Astrocyte of the cerebellum (primary cell): ENCODE measurements at places on chromosomes 4 and X.
A peak's percentile ranks its signal among the peaks of the same experiment; 100 is the strongest.

- DNase-seq = no peak
Observed at GRCh38 chr4:58665649-58666048, 1555.5 kb upstream of the IGFBP7 start.

- no peak for DNase-seq
Observed at GRCh38 chr4:93814722-93815121, 13.8 kb upstream of the ATOH1 start.

DNA sequence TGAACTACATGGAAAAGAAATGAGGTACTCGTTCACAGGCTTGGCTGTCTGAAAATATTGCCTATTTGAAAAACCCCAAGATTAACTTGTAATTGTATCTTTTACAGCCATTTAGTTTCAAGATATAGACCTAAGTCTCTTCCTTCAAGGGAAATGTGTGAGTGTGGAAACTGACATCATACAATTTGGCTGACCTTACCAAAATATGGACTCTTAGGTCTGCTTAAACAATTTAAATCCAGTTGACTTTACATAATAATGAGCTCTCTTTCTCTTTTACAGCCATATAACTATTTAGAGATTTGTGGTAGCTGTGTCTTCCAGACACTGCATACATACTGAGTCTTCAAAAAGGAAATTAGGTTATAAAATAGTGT is 186.9 kb downstream of the NR3C2 start:
- DNase-seq = no peak

GRCh38 chr4:178415925-178416324 is 973.7 kb upstream of the AGA start:
- DNase-seq = no peak

DNA sequence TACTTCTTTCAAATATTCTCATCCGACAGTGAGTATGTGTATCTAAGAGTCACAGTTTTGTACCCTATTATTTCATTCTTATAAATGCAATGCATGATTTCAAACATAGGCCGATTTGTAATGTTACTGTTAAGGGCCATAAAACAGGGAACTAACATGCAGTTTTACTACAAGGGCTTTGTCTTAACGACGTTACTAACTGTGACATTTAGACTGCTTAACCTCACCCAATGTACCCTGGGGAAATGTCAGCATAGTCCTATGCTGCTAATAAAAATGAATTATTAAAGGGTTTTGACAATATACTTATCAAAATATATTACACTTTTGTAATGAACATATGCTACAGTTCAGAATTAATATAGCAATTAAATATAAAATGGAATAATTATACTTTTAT is 74.8 kb upstream of the CPXCR1 start:
- no peak for DNase-seq

- DNase-seq = peak; percentile 28
Observed at GRCh38 chr4:687048-687970, 1.6 kb downstream of the SLC49A3 start.

GRCh38 chr4:48400416-48400815 is 59.1 kb downstream of the SLAIN2 start:
- DNase-seq = no peak

- DNase-seq = no peak
Observed at GRCh38 chrX:84165711-84166110, 22.3 kb downstream of the RPS6KA6 start.

GRCh38 chrX:4844376-4844775 is 1130.9 kb upstream of the PRKX start:
- DNase-seq = no peak

GRCh38 chrX:19907794-19908193 is 20.4 kb upstream of the SH3KBP1 start:
- no peak for DNase-seq

GRCh38 chrX:16579517-16579916 is 70.4 kb upstream of the S100G start:
- DNase-seq = no peak

DNA sequence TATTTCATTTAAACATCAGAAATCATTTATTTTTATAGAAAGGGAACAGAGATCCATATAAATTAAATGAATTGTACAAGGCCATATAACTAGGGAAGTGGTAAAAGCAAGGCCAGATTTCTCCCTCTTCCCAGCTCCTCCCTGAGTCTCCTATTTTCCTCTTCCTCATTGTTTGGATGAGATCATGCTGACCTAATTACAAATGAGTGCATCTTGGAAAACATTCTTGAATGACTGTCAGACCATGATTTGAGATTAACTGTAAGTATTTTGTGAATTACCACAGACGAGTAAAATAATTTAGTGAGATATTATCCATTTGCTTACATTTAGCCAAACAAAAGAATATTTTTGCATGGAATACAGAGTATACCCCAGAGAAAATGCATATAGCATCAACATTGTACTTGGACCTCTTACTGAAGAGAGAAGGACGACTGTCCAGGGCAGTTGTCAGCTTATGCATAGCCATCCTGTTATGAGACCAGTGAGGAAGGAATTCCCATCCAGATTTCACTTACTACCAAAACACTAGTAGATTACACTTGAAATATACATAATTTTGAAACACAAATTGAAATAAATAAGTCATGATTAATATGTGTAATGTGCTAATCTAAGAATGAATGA is 47.3 kb downstream of the SLAIN2 start:
- DNase-seq = no peak

- DNase-seq = no peak
Observed at GRCh38 chr4:3307060-3307459, 14.2 kb downstream of the RGS12 start.

DNA sequence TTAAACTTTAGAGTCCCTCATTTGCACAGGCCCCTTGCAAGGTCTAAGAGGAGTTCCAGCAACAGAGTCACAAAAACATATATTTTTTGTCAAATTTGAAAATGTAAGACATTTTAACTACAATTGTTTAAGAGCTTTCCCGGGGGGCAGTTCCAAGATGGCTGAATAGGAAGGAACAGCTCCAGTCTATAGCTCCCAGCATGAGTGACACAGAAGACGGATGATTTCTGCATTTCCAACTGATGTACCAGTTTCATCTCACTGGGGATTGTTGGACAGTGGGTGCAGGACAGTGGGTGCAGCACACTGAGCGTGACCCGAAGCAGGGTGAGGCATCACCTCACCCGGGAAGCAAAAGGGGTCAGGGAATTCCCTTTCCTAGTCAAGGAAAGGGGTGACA is 71.4 kb upstream of the NMU start:
- DNase-seq = no peak

GRCh38 chrX:25015486-25016360 is at the start of gene ARX:
Gene ARX, minus strand, starts transcription at chrX:25015965. Its CDS starts 228 bp downstream, at chrX:25015737.
- peak; percentile 15 for DNase-seq

- DNase-seq = no peak
Observed at GRCh38 chrX:40439625-40440532, 140.9 kb upstream of the ATP6AP2 start.

DNA sequence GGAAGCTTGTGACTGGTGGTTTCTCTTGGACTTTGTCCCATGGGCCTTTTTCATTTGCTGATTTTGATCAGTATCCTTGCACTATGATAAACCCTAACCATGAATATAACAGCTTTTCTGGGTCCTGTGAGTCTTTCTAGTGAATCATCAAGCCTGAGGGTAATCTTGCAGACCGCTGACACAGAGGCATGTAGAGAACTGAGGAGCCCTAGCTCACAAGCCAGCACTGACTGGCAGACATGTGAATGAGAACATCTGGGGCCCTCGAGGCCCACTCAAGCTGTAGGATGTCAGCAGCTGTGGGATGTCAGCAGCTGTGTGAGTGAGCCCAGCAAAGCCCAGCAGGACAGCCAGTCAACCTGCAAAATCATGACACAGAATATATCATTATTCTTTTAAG is 36.7 kb downstream of the HMGB3 start:
- no peak for DNase-seq

- no peak for DNase-seq
Observed at GRCh38 chrX:120823556-120823955, 52.1 kb downstream of the CT47B1 start.

DNA sequence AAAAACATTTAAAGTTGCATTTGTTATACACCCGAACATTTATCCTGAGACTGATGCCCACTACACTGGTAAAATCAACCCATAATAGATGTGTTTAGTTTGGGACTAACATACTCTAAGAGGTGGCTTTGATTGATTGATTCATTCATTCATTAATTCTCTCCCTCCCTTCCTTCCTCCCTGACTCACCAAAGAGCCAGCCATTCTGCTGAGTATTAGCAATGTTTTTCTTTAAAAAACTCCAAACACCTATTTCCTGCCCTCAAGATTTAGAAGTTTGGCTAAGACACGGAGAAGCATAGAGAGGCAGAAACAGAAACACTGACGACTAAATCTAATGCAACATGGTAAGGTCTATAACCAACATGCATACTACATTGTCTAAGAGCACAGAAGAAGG is 88.9 kb downstream of the RASL11B start:
- no peak for DNase-seq

DNA sequence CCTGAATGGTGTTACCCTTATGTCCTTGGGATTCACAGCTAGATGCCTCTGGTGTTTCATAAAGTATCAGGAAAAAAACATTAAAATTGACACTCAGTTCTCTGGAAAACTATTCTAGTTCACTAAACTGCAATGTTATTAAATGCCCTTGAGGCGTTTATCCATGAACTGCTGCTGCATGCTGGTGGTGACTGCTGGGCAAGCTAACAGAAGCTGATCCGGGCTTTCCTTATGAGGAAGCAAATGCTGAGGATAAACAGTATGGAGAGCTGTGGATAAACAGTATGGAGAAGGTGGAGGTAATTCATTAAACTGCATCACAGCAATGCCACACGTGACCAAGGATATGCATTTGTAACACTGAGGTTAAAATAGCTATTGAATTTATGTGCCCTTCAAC is 227.0 kb downstream of the NR3C2 start:
- DNase-seq = no peak

DNA sequence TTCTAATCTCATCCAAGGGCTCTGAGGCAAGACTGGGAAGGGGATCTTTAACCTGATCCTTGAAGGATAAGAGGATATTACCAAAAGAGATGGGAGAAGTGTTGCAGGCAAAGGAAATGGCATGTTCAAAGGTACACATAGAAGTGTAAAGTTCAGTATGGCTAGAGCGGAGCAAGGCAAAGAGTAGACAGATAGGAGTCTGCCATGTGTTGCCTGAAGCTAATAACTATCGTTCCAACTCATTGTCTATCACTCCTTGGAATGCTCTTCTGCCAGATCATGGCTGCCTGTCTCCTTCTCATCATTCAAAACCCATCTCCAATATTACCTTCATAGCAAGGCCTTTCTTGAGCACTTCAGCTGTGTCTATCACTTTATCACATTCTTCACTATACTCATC is 55.2 kb upstream of the IL1RAPL2 start:
- no peak for DNase-seq

- peak; percentile 93 for DNase-seq
Observed at GRCh38 chr4:70721747-70722146, at the start of gene RUFY3. Gene RUFY3, plus strand, starts transcription at chr4:70721964. Its CDS starts 610 bp downstream, at chr4:70722574.

DNA sequence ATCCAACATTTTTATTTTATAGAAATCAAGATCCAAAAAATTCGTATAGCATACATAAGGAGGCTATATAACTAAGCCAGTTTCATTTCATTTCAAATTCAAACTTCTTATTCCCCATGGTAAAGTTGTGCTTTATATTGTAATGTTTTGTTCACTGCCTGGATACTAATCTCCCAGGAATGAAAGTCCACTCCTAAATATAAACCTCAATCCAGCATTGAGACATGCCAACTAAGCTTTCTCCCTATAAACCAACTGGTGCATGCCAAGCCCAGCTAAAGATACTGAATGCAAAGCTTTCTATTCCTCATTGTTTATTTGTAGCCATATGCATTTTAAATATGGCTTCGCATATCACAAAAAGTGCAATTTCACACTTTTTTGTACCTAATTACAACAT is 63.8 kb upstream of the INPP4B start:
- no peak for DNase-seq

GRCh38 chr4:54281054-54281766 is 52.1 kb downstream of the PDGFRA start:
- DNase-seq = peak; percentile 95

DNA sequence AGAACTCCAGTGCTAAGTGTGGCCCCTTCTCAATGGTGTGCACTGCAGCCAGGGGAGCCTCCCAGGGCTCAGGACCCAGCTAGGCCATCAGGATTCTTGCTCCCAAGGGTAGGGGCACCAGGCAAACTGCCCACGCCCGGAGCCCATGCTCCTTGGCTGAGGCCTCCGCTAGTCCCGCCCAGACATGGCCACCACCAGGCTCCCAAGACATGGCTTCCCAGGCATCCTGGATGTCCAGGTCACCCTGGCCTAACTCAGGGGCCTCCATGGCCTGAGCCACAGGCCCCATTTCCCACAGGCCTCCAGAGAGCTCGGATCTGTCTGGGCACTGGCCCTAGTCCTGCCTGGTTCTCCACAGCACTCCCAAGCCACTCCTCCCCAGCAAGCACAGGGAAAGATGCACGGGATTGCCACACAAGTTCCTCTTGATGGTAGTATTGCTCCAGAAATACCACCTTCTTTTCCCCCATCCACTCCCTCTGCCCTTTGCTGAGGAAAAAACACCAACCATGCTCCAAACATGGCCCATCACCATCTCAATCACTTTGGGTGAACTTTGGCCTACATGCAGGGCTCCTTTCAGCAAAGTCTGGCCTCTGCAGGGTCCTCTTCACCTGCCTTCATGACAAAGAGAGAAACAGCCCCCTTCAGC is 274.7 kb upstream of the AGTR2 start:
- DNase-seq = no peak

DNA sequence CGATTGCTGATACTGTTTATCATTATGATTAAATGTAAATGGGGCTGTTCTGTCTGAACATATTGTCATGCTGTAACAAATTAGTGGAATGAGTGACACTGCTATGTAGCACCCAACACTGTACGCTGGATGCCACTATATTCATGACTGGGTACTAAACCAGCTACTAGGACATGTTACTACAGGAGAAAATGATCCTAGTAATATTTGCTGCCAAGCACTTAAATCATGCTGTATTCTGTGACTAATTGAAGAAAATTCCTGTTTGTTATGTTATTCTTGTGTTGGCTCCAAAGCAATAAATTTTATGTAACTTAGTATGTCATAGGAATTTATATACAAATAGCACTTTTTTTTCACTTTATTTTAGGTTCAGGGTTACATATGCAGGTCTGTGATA is 804.2 kb downstream of the CENPC start:
- no peak for DNase-seq

DNA sequence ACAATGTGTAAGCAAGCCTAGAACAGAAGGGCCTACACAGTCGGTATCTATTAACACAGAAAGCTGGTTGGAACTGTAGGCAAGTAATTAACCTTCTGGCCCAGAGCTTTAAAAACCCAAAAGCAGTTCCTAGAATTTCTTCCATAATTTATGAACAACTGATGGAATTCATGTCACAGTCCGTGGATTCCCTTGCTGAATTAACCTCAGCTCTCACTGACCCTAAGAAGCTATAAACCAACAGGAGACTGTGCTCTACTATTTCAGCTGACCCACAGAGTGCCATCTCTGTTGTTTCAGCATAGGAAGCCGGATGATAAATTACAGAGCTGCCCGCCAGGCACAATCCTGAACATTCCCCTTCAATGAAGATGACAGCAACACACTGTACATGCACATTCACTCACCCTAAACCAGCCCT is 157.3 kb downstream of the PRDM5 start:
- no peak for DNase-seq

GRCh38 chrX:45110494-45110893 is 90.2 kb downstream of the DIPK2B start:
- DNase-seq = no peak
